A549 treated with AZD2906 at 1 μM for 4 hours (cell line): ENCODE measurements at places on chromosomes 13 and 19. TPM values are rescaled to one million over a fixed set of nuclear protein-coding genes. Genes with fewer than 3 reads are reported as not detected.

PNMA8C gene
- total RNA-seq, result not detected in 5 replicates

CHAF1A gene
- 20.4 to 22.3 TPM (median 21.2 TPM) in 5 replicates for total RNA-seq

CEACAM7 gene
- total RNA-seq, result 0.07 to 0.12 TPM (median 0.09 TPM) in 5 replicates

NDFIP2 gene
- 16.7 to 21.8 TPM (median 19.1 TPM) in 5 replicates for total RNA-seq

PBX4 gene
- total RNA-seq, result 0.93 to 2.3 TPM (median 2.2 TPM) in 5 replicates

NLRP9 gene
- total RNA-seq, result not detected in 5 replicates

IER2 gene
- 29.4 to 45.0 TPM (median 38.4 TPM) in 5 replicates for total RNA-seq

ANGPTL8 gene
- total RNA-seq, result not detected in 5 replicates

LMO7 gene
- 32.5 to 52.0 TPM (median 38.3 TPM) in 5 replicates for total RNA-seq
